ENCODE measurements at places on chromosomes 3 and 15.

GRCh38 chr3:134054881-134055280, 25.2 kb upstream of the SLCO2A1 start:
- DNase-seq, result no peak

GRCh38 chr3:12593473-12593872, 36.6 kb downstream of the MKRN2 start:
- DNase-seq, result no peak

DNA sequence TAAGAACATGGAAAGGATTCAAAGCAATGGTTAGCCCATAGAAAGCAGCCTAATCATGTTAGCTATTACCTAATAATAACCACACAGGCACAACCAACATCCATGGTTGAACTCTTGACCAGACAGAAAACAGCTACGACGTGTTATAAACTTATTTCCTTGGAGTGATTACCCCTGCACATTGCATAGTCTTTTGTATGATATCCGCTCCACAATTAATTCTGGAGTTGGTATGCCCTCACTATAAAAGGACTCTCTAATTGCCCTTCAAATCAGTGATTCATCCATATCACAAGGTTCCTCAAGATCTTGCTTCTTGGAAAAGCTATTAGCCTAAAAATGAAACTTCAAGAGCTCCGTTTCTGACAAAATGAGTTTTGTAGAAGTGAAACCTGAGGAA, 117.9 kb downstream of the SYNPR start:
- no peak for DNase-seq

- DNase-seq, result no peak
Measured at GRCh38 chr3:124266487-124266886, 274.6 kb upstream of the ROPN1 start.

GRCh38 chr3:11138371-11138770, 15.9 kb upstream of the HRH1 start:
- DNase-seq, result no peak

GRCh38 chr15:94175420-94175819, 55.9 kb upstream of the MCTP2 start:
- DNase-seq, result no peak

GRCh38 chr15:71336671-71337070, 221.4 kb downstream of the THSD4 start:
- DNase-seq, result no peak

DNA sequence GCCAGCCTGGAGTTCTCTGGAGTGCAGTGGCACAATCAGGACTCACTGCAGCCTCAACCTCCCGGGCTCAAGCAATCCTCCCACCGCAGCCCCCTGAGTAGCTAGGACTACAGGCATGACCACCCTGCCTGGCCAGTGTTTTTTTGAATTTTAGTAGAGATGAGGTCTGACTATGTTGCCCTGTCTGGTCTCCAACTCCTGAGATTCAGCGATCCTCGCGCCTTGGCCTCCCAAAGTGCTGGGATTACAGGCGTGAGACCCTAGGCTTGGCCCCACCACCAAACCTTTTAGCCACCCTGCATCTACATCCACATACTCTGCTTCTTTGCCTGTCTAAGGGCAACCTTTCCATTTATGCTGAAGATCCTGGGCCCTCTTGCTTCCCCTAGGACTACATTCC, 4.4 kb downstream of the NUSAP1 start:
- DNase-seq, result no peak

All from IMR-90 (cell line).